Bronchial epithelial cell (primary cell): ENCODE measurements at places on chromosomes 7 and 10.

- peak; percentile 11 for DNase-seq
These were observed 11.4 kb upstream of the FAS start for GRCh38 chr10:88979153-88979562.

- DNase-seq = no peak
These were observed 249.9 kb upstream of the C7orf33 start for GRCh38 chr7:148340438-148341280.

DNA sequence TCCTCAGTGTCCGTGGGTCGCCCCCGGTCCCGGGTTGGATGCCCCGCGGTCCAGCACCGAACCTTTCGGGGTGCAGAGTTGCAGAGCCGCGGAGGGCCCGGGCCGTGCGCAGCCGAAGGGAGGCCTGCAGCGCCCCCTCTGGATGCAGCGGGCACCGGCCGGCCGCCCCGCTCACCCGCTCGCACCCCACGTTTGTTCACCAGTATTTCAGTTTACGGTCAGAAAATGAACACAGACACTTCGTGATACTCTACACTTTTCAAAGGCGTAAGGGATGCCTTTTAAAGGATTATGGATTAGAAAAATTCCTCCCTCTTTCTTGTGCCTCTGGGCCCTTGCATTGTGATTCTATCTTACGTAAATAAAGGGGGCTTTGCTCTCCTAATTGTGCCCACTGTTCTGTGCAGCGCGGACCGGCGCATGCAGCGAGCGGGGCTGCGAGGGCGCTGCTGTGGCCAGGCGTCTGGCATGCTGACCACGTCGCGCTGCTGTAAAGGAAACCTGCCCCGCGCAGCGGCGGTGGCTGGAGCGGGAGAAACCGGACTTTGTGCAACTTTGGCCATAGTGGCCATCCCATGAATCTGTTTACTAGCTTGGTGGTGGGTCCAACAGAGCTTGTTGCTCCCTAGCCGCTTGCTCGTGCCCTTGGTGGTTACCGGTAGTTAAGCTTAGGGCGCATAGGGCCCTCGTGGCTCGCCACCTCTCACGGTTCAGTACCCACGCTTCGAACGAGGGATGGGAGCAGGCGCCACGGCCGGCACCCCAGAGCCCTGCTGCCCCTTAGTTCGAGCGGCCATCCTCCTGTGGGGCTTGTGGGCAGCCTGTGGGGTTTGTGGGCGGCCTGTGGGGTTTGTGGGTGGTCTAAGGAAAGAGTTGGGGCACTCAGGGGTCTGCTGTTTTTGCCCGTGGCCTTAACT, 739 bp upstream of the MEST start:
- no peak for DNase-seq

DNA sequence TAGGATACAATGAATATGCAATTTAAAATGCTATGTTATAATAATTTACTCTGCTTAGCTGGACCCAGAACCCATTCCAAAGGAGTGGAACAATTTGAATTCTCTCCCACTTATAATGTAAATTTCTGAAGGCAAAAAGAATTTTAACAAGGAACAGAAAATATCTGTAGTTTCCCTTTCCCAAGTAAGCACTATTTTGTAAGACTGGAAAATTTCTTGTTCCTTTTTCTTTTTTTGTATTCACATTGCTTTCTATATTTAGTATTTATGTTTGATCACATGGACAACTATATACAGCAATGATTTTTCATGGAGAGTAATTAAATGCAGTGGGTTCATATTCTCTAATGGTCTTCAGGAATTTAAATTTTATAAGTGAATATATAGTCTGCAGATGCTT, 127.4 kb downstream of the GPR85 start:
- DNase-seq = no peak

DNA sequence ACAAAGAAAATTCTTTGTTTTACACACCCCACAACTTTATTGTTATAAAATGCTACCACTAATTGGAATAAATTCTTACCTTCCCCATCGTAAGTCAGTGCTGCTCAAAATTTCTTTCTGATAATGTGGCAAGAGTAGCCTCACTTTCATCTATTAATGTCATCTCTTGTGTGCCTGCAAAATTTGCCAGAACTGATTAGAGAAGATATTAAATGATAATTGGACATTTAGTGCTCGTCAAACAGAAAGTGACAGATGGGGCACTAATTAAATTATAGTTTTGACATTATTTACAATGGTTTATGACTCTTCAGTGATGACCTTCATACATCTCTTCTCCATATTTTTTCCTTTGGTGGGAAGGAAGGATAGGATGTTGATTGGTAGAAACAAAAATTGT, 690.9 kb downstream of the NXPH1 start:
- DNase-seq = no peak

DNA sequence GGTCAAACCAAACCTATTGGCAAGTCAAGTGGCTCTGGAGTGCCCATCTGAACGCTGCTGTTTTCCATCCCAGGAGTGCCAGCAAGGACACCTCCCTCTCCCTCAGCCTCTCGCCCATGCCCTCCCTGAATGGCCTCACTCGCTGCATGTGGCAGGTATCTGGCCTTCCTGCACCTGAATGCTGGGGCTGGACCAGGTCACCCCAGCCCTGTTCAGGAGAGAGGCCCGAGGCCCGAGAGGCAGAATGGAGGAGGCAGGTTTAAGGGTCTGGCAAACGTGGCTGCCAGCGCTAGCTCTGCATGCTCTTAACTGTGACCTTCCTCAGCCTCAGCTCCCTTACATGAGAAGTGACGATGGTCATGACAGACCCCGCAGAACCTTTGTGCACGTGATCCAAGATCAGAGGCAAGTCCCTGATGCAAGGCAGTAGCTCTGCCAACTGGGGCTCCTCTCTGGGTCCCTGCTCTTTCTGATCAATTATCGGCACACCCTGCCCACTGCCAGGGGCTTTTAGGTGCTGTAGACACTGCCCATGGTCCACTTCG, 295.7 kb upstream of the ZMIZ1 start:
- no peak for DNase-seq

DNA sequence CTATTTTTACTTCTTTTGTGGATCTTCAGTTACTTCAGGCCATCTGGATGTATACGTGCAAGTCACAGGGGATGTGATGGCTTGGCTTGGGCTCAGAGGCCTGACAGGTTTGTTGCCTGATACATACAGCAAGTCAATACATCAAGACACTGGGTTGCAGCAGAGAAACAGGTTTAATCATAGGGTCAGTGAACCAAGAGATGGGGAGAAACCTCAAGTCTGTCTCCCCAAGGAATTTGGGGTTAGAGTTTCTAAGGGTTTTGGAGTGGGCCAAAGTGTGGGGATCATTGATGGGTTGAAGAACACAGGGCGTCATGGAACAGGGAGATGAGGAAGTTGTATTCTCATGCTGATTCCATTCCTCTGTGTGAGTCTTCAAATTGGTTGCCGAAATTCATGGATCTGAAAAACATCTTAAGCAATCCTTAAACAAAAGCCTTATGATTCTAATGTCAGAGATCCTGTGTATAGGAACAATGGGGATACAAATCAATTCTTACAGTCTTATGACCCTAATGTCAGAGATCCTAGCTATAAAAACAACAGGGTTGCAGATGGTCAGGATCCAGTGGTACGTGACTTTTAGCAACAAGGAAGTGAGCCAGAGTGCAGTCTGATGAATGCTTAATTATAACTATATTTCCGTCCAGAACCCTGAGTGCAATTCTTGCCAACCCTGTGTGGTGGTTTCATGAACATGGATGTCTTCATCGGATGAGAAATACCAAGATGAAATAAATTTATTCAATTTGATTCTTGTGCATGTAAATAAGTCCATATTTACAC, 18.9 kb downstream of the OTUD1 start:
- no peak for DNase-seq

DNA sequence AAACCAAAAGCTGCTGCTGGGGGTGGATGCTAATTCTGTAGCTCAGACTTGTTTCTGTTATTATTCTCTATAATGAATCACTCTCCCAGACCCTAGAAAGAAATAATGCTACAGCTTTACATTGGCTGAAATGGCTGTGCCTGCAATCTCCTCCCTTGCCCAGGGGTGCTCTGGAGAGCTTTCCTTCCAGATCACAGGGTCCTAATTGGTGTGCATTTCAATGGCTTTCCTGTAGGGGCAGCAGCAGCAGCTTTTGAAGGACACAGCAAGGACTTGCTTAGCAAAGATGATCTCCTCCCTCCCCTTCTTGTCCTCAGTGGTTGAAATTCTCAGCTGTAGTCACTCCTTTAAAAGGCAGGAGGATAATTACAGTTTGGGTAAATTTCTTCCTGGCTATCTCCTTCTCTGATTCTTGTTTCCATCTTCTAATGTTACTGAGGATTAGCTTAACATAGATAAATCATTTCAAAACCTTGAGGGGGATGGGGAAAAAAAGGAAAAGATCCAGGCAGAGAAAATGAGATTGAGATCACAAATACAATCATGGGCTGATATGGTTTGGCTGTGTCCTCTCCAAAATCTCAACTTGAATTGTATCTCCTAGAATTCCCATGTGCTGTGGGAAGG, 120.2 kb upstream of the CTTNBP2 start:
- peak; percentile 62 for DNase-seq

DNA sequence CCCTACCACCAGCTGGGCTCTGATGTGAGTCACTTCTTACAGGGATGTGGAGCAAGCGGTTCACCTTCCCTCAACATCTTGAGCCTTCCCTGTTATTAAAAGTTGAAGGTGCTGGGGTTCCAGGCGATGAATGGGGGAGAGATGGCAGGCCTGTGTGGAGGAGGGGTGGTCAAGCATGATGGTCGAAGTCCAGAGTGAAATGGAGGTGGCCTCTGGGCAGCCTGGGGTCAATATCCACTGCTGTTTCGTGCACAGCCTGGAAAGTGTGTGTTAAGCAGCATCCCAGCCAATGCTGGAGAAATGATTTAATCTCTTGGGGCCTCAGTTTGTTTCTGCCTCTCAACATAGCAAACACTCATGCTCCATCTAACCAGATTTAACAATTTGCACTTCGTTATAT, 33.7 kb upstream of the DMBT1 start:
- DNase-seq = no peak

- DNase-seq = peak; percentile 10
These were observed 88.7 kb upstream of the ZWINT start for GRCh38 chr10:56449770-56450169.

DNA sequence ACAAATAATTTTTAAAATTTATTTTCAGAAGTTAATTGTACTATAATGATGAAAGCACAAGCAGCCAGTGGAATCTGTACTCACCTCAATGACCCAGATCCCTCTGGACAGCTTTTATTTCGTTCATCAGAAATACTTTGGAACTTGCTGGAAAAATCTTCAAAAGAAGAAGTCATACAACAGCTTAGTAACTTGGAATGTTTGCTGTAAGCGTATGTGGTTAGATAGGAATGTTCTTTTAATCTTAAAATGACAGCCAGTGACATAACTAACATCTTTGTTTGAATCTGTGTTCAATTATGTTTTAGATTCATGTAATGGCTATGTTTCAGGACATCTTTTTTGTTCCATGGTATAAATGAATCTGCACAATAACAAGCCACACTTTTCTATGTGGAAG, 26.8 kb downstream of the CFAP69 start:
- peak; percentile 35 for DNase-seq

DNA sequence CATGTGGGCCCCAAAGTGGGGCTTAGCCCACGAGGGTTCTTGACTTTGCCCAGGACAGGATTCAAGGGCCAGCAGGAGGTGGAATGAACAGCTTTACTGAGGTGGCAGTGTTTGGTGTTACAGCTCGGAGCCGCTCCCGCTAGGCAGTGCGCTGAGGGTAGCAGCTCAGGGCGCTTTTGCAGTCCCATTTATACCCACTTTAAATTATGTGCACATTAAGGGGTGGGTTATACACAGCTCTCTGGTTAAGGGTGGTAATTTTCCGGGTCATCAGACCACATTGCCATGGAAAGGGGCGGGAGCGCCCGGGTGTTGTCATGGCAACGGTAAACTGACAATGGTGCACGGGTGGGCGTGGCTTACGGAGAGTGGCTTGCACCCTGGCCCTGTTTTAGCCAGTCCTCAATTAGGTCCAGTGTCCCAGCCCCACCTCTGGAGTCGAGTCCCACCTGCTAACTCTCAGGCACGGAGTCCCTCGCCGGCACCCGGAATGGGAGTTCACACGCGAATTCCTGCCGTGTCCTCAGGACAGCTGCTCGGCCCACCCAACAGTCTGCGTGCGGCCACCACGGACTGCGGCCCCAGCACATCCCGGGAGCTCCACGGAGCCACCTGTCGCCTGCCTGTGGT, 58.2 kb upstream of the PDGFA start:
- DNase-seq = no peak

- no peak for DNase-seq
These were observed 15.2 kb upstream of the CREB5 start for GRCh38 chr7:28397141-28397540.

- no peak for DNase-seq
These were observed 97.8 kb upstream of the PPIF start for GRCh38 chr10:79249186-79250121.
